ENCODE measurements at places on chromosomes 11 and 22.

DNA sequence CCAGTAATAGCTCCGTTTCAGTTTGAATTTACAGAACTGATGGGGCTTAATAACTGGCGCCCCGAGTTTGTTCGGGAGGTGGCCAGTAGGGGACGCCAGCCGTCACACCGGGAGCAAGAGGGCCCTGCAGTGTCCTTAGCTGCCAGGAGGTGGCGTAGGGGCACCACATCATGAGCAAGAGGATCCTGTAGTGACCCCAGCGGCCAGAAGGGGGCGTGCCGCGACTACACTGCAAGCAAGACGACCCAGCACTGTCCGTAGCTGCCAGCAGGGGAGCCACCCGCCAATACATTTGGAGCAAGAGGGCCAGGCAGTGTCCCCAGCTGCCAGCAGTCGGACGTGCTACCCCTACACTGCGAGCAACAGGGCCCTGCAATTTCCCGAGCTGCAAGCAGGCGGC, 663.7 kb upstream of the B3GAT1 start:
- peak; percentile 81 for DNase-seq
- H3K27ac ChIP-seq, result no peak overlapping the region
- H3K36me3 ChIP-seq, result no peaks in the 10 kb centered on the region
- H3K4me3 ChIP-seq, result no peak overlapping the region
- H3K27me3 ChIP-seq, result no peaks in the 10 kb centered on the region

DNA sequence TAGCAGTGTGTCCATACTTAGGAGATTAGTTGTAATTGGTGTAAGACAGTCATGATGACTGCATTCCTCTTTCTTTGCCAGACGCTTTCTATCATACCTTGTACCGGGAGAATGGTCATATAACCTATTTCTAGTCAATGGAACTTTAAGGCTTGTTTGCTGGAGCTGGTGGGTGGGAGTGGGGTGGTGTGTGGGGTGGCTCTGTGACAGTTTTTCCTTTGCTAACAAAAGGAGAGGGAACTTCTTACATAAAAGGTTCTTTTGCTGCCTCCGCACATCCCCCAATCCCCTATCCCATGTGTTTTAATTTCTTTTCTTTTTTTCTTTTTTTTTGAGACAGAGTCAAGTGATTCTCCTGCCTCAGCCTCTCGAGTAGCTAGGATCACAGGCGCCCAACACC, 9.8 kb upstream of the NUCB2 start:
- no peak for DNase-seq
- H3K27me3 ChIP-seq, result no peaks in the 10 kb centered on the region
- H3K36me3 ChIP-seq, result no peaks in the 10 kb centered on the region
- no peaks in the 10 kb centered on the region for H3K4me1 ChIP-seq

GRCh38 chr11:132103021-132103420, 732.6 kb downstream of the NTM start:
- no peaks in the 10 kb centered on the region for H3K36me3 ChIP-seq
- H3K4me1 ChIP-seq, result no peaks in the 10 kb centered on the region
- no peaks in the 10 kb centered on the region for H3K27me3 ChIP-seq
- no peak for DNase-seq

- no peak for DNase-seq
- no peaks in the 10 kb centered on the region for H3K27me3 ChIP-seq
- no peaks in the 10 kb centered on the region for H3K36me3 ChIP-seq
- no peak overlapping the region for H3K4me3 ChIP-seq
These were observed 37.1 kb upstream of the NNMT start for GRCh38 chr11:114259124-114259526.

DNA sequence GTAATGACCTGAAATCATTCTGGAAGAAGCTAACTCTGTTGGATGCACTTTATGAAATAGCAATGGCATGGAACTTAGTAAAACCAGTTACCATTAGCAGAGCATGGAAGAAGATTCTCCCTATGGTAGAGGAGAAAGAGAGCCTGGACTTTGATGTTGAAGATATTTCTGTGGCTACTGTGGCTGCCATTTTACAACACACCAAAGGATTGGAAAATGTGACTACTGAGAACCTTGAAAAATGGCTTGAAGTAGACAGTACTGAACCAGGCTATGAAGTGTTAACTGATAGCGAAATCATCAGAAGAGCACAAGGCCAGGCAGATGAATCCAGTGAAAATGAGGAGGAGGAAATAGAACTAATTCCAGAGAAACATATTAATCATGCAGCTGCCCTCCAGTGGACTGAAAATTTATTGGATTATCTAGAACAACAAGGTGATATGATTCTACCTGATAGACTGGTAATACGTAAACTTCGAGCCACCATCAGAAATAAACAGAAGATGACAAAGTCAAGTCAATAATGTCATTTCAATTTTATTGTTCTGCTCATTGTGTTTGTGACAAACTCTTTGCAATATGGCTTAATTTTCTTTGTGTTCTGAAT, 2.0 kb downstream of the JRKL start:
- H3K36me3 ChIP-seq, result peaks cover 2% of the 10 kb centered on the region
- peaks cover 29% of the 10 kb centered on the region for H3K4me1 ChIP-seq
- H3K4me3 ChIP-seq, result no peak overlapping the region
- DNase-seq, result no peak
- no peak overlapping the region for H3K27ac ChIP-seq

DNA sequence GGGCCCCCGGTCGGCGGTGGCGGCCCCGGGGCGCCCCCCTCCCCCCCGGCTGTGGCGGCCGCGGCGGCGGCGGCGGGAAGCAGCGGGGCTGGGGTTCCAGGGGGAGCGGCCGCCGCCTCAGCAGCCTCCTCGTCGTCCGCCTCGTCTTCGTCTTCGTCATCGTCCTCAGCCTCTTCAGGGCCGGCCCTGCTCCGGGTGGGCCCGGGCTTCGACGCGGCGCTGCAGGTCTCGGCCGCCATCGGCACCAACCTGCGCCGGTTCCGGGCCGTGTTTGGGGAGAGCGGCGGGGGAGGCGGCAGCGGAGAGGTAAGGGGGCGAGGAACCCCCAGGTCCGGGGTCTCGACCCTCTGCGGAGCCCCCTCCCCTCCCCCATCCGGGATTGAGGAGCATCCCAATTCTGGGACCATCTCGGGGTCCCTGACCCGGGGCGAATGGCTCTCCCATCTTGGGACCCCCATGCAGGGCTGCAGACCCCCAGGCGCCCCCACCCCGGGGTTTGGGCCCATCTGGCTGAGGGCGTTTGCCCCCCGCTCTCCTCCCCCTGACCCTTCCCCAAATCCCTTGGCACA, 431 bp downstream of the KMT2A start:
- peak overlapping the region; percentile 69 for H3K27ac ChIP-seq
- peak; percentile 59 for DNase-seq
- H3K27me3 ChIP-seq, result no peaks in the 10 kb centered on the region
- H3K36me3 ChIP-seq, result peaks cover 6% of the 10 kb centered on the region
- peak overlapping the region; percentile 83 for H3K4me3 ChIP-seq

GRCh38 chr11:102306817-102307726, 10.2 kb upstream of the BIRC3 start:
- H3K36me3 ChIP-seq, result no peaks in the 10 kb centered on the region
- peak; percentile 58 for DNase-seq
- no peak overlapping the region for H3K27ac ChIP-seq
- no peak overlapping the region for H3K4me3 ChIP-seq
- H3K27me3 ChIP-seq, result peaks cover 3% of the 10 kb centered on the region

GRCh38 chr11:73384125-73384441, 7.9 kb downstream of the RELT start:
- peak; percentile 51 for DNase-seq
- H3K36me3 ChIP-seq, result no peaks in the 10 kb centered on the region
- peaks cover 100% of the 10 kb centered on the region for H3K4me1 ChIP-seq

DNA sequence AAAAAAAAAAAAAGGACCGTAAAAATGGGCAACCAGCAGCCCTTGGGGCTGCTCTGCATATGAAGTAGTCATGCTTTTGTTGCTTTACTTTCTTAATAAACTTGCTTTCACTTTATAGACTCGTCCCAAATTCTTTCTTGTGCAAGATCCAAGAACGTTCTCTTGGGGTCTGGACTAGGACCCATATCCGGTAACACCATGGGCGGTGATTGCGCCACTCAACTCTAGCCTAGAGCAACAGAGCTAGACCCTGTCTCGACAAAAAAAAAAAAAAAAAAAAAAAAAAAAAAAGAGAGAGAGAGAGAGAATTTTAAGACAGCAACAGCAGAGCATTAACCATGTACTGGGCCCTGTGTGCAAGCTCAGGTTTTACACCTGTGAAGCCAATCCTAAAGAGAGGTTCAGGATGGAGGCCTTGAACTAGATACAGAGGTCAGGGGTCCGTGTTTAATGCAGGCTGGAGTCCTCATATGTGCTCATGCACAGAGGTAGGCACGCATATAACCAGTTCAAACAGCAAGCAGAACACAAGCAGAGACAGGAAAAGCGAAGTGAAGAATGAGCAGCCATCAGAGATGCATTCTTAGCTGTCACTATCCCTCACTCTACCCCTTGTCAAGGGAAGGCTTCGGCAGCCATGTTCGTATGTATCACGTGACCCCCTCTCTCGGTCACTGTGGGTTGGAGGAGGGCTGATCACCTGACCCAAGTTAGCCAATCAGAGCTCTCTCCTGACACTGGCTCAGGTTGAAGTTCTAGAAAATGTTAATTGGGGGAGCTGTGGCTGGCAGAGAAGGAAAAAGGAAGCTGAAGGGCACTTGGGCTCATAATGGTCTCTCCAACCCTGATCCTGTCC, 16.7 kb upstream of the SYT12 start:
- H3K36me3 ChIP-seq, result no peaks in the 10 kb centered on the region
- peaks cover 6% of the 10 kb centered on the region for H3K4me1 ChIP-seq
- peak; percentile 93 for DNase-seq
- no peak overlapping the region for H3K4me3 ChIP-seq
- H3K27me3 ChIP-seq, result no peaks in the 10 kb centered on the region

- no peaks in the 10 kb centered on the region for H3K36me3 ChIP-seq
- H3K4me3 ChIP-seq, result no peak overlapping the region
- H3K4me1 ChIP-seq, result peaks cover 5% of the 10 kb centered on the region
- no peaks in the 10 kb centered on the region for H3K27me3 ChIP-seq
These were observed 165.2 kb downstream of the IGLL1 start for GRCh38 chr22:23414727-23415489.

DNA sequence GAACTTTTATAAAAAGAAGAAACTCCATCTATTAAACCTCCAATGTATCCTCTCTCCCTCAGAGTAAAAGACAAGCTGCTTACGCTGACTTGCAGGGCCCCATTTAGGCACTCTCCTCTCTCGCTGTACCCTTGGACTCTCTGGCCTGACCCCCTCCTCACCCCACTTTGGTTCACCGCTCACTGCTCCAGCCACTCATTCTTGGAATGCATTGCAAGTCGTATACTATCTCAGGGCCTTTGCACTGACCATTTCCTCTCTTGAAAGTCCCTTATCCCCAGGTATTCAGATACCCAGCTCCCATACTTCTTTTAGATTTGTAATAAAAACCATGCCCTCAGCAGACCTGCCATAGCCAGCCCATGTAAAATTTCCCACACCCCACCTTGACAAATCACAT, 139.6 kb downstream of the DBX1 start:
- no peaks in the 10 kb centered on the region for H3K4me1 ChIP-seq
- DNase-seq, result no peak
- no peaks in the 10 kb centered on the region for H3K36me3 ChIP-seq
- no peaks in the 10 kb centered on the region for H3K27me3 ChIP-seq
- H3K27ac ChIP-seq, result no peak overlapping the region
- H3K4me3 ChIP-seq, result no peak overlapping the region

DNA sequence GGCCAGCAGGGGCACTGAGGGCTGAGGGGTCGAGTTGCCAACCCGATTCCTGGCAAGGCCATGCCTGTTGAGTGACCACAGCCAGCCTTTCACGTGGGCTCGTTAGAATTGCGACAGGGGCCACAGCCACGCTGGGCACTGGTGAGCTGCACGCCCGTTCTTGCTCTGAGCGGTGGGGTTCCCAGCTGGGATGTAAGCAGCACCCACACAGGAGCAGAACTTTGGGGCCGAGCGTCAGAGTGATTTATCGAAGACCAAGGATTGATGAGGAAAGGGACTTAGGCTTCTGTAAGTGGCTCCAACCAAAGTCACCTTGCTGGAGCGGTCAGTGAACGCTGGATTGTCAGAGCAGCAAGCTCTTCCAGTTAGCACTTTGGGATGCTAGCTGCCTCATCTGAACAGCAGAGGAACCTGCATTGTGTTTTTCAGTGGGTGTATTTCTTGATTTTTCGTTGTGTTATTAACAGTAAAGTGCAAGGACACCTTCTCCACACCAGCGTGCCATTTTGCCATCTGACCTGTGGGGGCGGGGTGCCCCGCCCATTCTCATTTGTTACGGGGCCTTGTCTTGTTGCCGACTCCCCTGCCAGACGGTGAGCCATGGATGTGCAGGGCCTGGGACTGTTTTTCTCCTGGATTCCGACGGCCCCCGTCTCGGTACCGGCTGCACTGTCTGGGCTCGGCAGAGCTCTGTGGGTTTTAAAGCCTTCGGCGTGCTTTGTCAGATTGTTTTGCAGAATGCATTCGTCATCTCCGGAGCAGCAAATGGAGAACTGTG, 202.5 kb downstream of the TBC1D22A start:
- H3K27me3 ChIP-seq, result no peaks in the 10 kb centered on the region
- H3K4me3 ChIP-seq, result no peak overlapping the region
- no peak overlapping the region for H3K27ac ChIP-seq
- H3K36me3 ChIP-seq, result no peaks in the 10 kb centered on the region
- DNase-seq, result no peak

DNA sequence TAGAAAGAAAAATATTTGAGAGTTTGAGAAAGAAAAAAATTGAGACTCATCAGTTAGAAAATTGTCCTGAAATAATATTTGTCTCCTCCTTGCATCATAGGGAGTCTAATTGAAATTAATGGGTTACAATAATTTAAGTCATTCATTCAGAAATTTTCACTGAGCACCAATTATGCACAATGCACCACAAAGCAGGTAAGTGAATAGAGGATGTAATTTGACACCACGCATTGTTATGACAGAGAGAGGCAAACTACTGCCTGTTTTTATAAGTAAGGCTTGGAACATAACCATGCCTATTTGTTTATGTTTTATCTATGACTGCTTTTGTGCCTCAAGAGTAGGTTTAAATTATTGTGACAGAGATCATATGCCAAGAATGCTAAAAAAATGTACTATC, 537.9 kb upstream of the FAT3 start:
- DNase-seq, result no peak
- H3K4me3 ChIP-seq, result no peak overlapping the region
- H3K27me3 ChIP-seq, result no peaks in the 10 kb centered on the region
- no peaks in the 10 kb centered on the region for H3K36me3 ChIP-seq

DNA sequence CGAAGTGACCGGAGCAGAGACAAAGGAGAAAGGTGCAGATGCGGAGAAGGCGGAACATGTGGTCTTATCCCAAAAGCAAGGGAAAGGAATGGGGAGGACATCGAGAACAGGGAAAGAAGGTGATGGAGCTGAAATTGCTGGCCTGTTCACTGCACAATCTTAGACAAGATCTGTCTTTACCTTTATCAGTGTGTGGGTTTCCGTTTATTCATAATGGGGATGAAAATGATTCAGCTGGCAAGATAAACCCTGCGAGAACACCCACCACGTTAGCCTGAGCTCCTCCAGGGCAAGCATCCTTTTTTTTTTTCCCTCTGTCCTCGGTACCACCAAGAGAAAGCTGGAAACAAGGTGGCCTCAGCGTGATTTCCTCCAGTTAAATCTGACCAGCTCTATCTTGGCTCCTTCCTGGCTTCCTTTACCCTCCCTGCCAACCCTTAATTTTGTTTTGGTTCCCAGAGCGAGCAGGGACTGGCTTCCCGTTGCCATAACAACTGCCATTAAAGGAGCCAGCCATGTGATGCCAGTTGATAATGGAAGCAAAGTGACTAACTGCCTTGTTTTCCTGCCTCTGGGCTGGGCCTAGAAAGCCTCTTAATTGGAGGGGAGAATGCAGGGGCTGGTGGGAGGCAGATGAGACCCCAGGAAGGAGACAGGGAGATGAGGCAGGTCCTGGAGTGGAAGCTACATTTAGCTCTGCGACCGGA, 4.2 kb downstream of the SGSM1 start:
- H3K27me3 ChIP-seq, result no peaks in the 10 kb centered on the region
- H3K4me1 ChIP-seq, result no peaks in the 10 kb centered on the region
- DNase-seq, result no peak

GRCh38 chr22:44566911-44567310, 68.9 kb upstream of the RTL6 start:
- H3K27ac ChIP-seq, result no peak overlapping the region
- no peaks in the 10 kb centered on the region for H3K4me1 ChIP-seq
- H3K4me3 ChIP-seq, result no peak overlapping the region
- no peak for DNase-seq
- H3K36me3 ChIP-seq, result no peaks in the 10 kb centered on the region
